Aorta (tissue), 5 donors: ENCODE measurements at places on chromosomes 16 and 17.
A peak's percentile ranks its signal among the peaks of the same experiment; 100 is the strongest.

GRCh38 chr17:80394629-80395216 lies 20.2 kb upstream of the ENDOV start:
- H3K4me3 ChIP-seq = no peak overlapping the region
- DNase-seq = no peak
- H3K4me1 ChIP-seq = no peaks in the 10 kb centered on the region
- no peaks in the 10 kb centered on the region for H3K36me3 ChIP-seq
- no peaks in the 10 kb centered on the region for H3K27me3 ChIP-seq
- no peak overlapping the region for H3K27ac ChIP-seq

- no peaks in the 10 kb centered on the region for H3K27me3 ChIP-seq
- H3K36me3 ChIP-seq = no peaks in the 10 kb centered on the region
- no peaks in the 10 kb centered on the region for H3K4me1 ChIP-seq
- H3K4me3 ChIP-seq = no peak overlapping the region
- H3K27ac ChIP-seq = no peak overlapping the region
Observed at GRCh38 chr16:53654946-53655345, 48.7 kb downstream of the RPGRIP1L start.

DNA sequence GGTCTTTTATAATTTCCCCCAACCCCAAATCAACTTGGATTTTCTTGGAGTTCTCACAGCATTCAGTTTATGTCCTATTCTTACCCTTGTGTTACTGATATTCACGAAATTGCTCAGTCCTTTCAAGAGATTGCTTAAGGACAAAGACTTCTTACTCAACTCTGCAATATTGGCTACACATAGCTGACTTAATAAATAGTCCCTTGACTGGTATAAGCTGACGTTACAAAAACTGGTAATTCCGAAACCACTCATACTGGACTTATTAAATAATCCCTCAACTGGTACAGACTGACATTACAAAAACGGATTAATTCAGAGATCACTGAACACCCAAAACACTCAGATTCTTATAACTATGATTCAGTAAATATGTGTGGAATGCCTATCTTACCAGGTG lies 860 bp downstream of the TIGD7 start:
- peak overlapping the region; percentile 67 for H3K4me3 ChIP-seq
- DNase-seq = no peak
- no peaks in the 10 kb centered on the region for H3K4me1 ChIP-seq
- no peak overlapping the region for H3K27ac ChIP-seq
- H3K36me3 ChIP-seq = peaks cover 9% of the 10 kb centered on the region

GRCh38 chr16:68351991-68352431 lies 41.2 kb downstream of the PRMT7 start:
- H3K4me1 ChIP-seq = no peaks in the 10 kb centered on the region
- no peak overlapping the region for H3K27ac ChIP-seq
- DNase-seq = peak; percentile 65
- H3K36me3 ChIP-seq = peaks cover 9% of the 10 kb centered on the region
- H3K27me3 ChIP-seq = no peaks in the 10 kb centered on the region

- H3K4me1 ChIP-seq = no peaks in the 10 kb centered on the region
- no peak overlapping the region for H3K27ac ChIP-seq
- H3K27me3 ChIP-seq = no peaks in the 10 kb centered on the region
- no peaks in the 10 kb centered on the region for H3K36me3 ChIP-seq
- DNase-seq = no peak
Observed at GRCh38 chr16:64657316-64658011, 464.4 kb downstream of the CDH11 start.

- H3K4me1 ChIP-seq = no peaks in the 10 kb centered on the region
- no peak overlapping the region for H3K4me3 ChIP-seq
- no peaks in the 10 kb centered on the region for H3K36me3 ChIP-seq
- no peak overlapping the region for H3K27ac ChIP-seq
Observed at GRCh38 chr17:11589716-11590115, 8.6 kb upstream of the DNAH9 start.

GRCh38 chr17:49285716-49286115 lies 55.1 kb upstream of the PHOSPHO1 start:
- no peaks in the 10 kb centered on the region for H3K36me3 ChIP-seq
- no peak overlapping the region for H3K4me3 ChIP-seq
- H3K27me3 ChIP-seq = no peaks in the 10 kb centered on the region

GRCh38 chr16:56389554-56389953 lies 35.8 kb downstream of the AMFR start:
- DNase-seq = no peak
- no peak overlapping the region for H3K4me3 ChIP-seq
- no peak overlapping the region for H3K27ac ChIP-seq
- no peaks in the 10 kb centered on the region for H3K4me1 ChIP-seq

DNA sequence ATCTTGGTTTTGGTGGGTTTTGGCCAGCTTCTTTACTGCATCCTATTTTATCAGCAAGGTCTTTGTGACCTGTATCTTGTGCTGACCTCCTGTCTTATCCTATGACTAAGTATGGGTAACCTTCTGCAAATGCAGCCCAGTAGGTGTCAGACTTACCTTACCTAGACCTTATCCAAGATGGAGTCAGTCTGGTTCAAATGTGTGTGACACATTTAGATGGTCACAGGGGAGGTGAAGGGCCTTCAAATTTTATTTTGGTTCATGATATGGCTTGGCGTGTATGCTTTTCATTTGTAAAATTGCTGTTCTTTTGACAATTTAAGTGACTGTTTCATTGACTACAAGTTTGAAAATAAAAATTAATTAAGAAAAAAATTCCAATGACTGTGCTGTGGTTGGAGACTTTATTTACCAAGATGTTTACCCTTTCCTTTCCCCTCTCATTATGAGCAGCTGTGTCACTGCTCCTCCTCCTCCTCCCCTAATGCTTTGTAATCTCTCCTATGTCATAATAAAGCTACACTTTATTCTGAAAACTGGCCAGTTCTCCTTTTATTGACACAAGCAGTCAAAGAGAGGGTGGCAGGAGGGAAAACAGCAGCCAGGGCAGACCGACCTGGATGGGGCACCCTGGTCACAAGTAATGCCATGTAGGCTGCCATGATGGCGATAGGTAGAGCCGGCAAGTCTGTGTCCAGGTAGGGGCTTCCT lies 49.4 kb downstream of the TNFRSF13B start:
- H3K36me3 ChIP-seq = no peaks in the 10 kb centered on the region
- no peaks in the 10 kb centered on the region for H3K4me1 ChIP-seq
- no peak for DNase-seq
- H3K27ac ChIP-seq = no peak overlapping the region

GRCh38 chr16:79081297-79082066 lies 519.1 kb downstream of the MAF start:
- H3K36me3 ChIP-seq = no peaks in the 10 kb centered on the region
- no peak overlapping the region for H3K27ac ChIP-seq
- no peak for DNase-seq
- H3K4me1 ChIP-seq = no peaks in the 10 kb centered on the region
- H3K27me3 ChIP-seq = no peaks in the 10 kb centered on the region

DNA sequence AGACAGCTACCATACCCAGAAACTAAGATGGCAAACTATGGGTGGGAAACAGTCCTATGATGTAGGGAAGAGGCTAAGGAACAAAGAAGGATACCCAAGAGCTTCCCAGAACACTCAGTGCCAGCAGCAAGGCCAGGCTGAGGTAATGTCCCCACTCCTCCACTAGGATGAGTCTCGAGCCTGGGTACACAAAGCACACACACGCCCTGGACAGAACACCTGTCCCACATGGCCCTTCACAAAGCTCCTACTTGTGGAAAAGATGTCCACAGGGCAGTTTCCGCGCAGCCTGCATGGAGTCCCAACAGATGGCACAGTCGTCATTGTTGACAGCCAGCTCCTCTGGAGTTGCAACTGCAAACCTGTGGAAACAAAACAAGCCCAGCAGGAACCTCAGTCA lies 23.9 kb downstream of the AMFR start:
- no peaks in the 10 kb centered on the region for H3K27me3 ChIP-seq
- H3K27ac ChIP-seq = no peak overlapping the region
- H3K4me3 ChIP-seq = no peak overlapping the region
- no peak for DNase-seq
- H3K4me1 ChIP-seq = no peaks in the 10 kb centered on the region
- H3K36me3 ChIP-seq = peaks cover 2% of the 10 kb centered on the region

GRCh38 chr16:72018470-72018869 lies 9.9 kb downstream of the DHODH start:
- no peaks in the 10 kb centered on the region for H3K4me1 ChIP-seq
- no peak overlapping the region for H3K27ac ChIP-seq
- DNase-seq = no peak
- no peak overlapping the region for H3K4me3 ChIP-seq
- no peaks in the 10 kb centered on the region for H3K27me3 ChIP-seq

- no peak overlapping the region for H3K27ac ChIP-seq
- no peaks in the 10 kb centered on the region for H3K4me1 ChIP-seq
- H3K4me3 ChIP-seq = no peak overlapping the region
- DNase-seq = no peak
Observed at GRCh38 chr17:57391857-57392471, 135.6 kb downstream of the MSI2 start.
